PC-9 (cell line): ENCODE measurements at places on chromosomes 13 and 19.

DNA sequence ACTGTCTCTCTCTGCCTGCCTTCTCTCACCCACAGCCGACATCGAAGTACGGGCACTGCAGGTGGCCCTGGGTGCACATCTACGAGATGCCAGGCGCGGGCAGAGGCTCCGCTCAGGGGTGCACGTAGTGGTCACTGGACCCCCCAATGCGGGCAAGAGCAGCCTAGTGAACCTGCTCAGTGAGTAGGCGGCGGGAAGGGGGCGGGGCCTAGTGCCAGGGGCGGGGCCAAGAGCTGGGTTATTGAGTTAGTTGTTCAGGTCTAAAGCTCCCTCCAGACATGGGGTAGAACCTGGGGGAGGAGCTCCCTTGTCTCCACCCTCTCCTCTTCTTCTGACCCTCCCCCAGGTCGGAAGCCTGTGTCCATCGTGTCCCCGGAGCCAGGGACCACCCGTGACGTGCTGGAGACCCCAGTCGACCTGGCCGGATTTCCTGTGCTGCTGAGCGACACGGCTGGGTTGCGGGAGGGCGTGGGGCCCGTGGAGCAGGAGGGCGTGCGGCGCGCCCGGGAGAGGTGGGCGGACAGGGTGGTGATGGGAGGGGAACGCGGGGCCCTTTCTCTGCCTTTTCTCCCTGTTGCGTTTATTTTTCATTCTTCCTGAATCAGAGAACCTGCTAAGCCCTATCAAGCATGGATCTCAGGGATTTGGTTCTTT is 1.9 kb downstream of the GTPBP3 start:
- no peak for DNase-seq

- DNase-seq, result peak; percentile 51
Measured at GRCh38 chr19:17448131-17448967, at the start of gene TMEM221. TMEM221 (minus strand) TSS chr19:17448668; CDS start chr19:17448462, 206 bp downstream.

GRCh38 chr13:43303033-43303729 is 279.8 kb downstream of the DNAJC15 start:
- no peak for DNase-seq

- no peak for DNase-seq
Measured at GRCh38 chr19:29704562-29705558, 10.2 kb downstream of the C19orf12 start.

DNA sequence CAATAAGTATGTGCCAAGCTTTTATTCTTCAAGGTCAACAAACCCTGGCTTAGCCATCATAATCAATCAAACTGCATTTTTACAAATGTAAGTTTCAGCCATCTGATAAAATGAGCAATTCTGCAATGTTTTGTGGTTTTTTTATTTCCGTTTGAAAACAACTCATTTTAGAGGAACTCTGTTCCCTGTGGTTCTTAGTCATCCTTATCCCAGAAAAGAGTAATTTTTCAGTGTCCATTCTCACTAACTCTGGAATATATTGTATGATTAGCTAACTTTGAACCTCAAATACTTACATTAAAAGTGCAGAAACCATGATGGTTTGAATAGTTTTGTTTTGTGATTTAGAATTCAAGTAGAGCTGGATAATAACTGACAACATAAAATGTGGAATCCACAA is 87.6 kb downstream of the IRS2 start:
- DNase-seq, result no peak

- no peak for DNase-seq
Measured at GRCh38 chr13:46341112-46341711, 45.8 kb downstream of the RUBCNL start.

- DNase-seq, result no peak
Measured at GRCh38 chr13:26998292-26998691, 173.3 kb downstream of the USP12 start.

- no peak for DNase-seq
Measured at GRCh38 chr19:38922482-38922881, 8.1 kb downstream of the SARS2 start.

DNA sequence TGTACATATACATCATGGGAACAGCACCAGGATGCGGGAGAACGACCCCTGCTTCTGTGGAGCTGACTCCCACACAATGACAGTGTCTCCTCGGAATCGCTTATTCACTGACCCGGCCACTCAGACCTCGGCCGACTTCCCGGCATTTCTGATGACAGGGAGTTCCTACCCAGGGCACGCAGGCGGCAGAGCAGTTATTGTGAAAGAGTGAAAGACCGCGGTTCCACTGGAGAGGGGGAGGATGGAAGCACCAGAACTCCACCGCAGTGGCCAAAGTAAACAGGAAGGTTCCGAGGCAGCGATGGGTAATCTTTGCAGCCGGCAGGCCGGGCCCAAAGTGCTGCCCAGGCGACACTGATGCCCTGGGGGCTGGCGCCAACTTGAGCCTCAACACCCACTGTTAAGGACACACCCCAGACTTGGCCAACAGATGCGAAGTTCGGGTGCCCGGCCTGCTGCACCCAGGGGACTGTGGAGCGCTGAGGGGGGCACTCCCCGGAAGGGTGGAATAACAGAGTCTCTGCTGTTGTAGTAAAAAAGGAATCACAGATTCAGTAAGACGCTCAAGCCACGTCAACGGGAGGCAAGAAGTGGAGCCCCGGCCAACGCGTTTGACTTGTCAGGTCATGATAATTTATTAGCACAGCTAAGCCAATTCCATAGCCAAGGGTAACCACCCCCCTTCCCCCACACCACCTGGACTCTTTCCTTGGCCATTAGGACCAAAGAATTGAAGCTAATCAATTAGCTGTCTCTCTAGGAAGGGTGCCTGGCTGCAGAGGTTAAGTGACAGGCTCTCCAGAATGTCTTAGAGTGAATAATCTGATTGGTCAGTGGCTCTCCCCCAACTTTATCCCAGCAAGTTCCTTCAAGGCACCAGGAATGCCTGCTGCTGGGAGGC is 5.8 kb downstream of the MLLT1 start:
- no peak for DNase-seq

DNA sequence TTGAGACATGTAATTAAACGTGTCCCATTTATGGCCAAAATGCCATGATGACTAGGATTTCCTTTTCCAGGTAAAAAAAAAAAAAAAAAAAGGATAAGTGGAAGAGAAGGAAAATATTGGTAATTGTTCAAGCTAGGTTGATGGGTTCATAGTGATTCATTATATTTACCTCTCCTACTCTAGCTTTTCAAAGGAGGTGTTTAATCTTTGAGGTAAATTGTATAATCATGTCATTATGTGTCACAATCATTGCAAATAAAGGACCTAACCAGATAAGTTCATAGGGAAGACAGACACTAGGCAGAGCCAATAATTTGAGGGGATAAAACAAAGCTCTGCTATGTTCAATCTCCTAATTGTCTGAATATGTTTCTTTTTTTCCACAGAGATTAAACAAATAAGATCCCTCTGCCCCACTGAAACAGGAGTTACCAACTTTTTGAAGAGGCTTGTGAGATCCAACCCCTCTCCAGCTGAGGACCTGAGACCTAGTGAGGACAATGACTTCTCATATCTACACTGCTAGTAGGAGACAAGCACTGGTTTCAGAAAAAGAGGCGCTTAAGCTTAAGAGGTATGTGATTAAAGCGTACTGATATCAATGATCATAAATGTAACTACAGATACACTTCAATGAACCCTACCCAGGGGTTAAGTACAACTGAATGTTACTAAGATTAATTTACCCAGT is 61.4 kb downstream of the USP12 start:
- DNase-seq, result no peak

- DNase-seq, result no peak
Measured at GRCh38 chr13:61128850-61129645, 286.6 kb downstream of the PCDH20 start.

- no peak for DNase-seq
Measured at GRCh38 chr13:113546571-113547237, 37.8 kb upstream of the TFDP1 start.

DNA sequence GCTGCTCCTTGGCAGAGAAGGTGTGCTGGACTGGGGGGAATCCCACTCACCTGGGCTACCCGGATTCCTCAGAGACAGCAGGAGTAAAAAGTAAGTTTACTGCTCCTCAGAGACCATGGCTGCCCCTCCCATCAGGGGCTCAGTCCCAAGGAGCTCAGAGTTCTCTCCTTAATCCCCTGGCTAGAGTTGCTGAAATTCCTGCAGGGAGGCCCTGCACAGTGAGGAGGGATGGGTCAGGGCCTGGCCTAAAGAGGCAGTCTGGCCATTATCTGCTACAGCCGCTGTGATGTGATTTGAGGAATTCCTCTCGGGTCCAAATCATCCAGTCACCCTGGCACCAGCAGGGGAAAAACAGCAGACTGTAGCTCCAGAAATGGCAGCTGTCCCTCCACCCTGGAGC is 502.5 kb downstream of the PCDH17 start:
- no peak for DNase-seq

GRCh38 chr13:23985839-23986238 is 88.5 kb upstream of the C1QTNF9B start:
- DNase-seq, result no peak

GRCh38 chr13:20825477-20825875 is 51.7 kb upstream of the EEF1AKMT1 start:
- DNase-seq, result no peak
